NCI-H2081 treated with DMSO at 0.1 percent for 48 hours (cell line): ENCODE measurements at places on chromosomes 12 and 14.

DNA sequence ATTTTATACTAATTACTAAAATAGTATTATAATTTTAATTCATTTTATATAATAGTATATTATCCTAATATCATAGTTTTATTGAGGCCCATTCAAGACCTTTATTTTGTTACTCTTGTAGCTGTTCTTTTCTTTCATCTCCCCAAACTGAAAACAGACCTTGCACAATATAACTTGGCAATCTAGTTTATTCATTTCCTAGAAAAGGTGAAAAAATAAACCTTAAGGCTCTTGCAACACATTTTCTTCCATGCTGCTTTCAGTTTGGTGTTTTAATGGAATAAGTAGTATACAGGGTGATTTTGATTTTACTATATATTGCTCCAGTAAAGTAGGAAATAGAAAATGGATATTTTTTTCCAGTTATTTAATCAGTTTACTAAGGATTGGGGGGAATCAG, 174.0 kb downstream of the SLC2A13 start:
- no peak for DNase-seq

GRCh38 chr12:125247477-125247876, 182.2 kb downstream of the AACS start:
- DNase-seq = no peak

- DNase-seq = no peak
Observed at GRCh38 chr12:48980389-48980952, 2.3 kb downstream of the WNT1 start.

GRCh38 chr12:123720141-123720814, 8.1 kb downstream of the ATP6V0A2 start:
- DNase-seq = no peak
